ENCODE measurements at places on chromosomes 7 and 10. TPM values are rescaled to one million over a fixed set of nuclear protein-coding genes. Genes with fewer than 3 reads are reported as not detected.

DNA sequence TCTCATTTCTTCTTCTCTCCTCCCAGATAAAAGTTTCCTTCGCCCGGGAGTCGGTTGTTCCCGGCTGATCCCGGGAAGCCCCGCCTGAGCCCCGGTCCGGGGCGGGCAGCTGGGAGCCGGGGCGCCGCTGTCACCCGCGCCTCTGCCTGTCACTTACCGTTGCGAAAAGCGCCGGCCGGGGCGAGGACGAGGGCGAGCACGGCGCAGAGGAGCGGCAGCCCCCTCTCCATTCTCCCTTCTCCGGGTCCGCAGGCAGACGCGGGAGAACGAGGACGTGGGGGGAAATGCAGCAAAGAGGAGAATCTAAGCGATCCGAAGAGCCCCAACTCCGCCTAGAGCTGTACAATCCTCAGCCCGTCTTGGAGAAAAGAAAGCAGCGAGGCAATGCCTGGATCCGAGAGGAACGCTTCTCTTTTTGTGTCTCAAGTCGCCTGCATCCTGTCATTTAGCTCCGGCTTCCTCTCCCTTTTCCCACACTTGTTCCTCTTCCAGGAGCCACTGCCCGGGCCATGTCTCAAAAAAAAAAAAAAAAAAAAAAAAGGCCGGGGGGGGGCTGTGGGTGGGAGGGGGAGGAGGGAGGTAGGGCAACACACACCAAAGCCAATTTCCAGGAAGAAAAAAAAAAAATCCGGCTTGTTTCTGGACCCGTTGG, at the start of gene NRP1:
NRP1 (minus strand) TSS at position 515 of the 652 bp plus-strand sequence; CDS start at position 230, 285 bp downstream.
- DNase-seq: no peak

DNA sequence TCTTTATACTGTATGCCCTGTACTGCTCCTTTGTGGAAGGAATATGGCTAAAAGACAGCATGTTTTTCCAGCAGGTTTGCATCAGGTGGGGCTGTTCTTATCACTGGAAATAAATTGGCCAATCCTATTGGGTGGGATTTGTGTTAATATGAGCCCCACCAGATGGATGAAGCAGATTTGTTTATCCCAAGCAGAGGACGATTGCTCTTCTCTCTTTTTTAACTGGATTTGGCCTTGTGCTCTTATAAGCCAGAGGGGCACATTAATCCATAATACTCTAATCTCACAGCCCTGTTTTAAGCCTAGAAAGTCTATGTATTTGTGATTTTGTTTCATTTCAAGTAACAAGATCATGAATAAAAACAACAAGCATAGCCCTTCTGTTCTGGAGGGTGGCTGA, 240.1 kb upstream of the ADARB2 start:
- DNase-seq: no peak

- no peak for DNase-seq
These were observed 45.9 kb upstream of the C10orf90 start for GRCh38 chr10:126716366-126716765.

DNA sequence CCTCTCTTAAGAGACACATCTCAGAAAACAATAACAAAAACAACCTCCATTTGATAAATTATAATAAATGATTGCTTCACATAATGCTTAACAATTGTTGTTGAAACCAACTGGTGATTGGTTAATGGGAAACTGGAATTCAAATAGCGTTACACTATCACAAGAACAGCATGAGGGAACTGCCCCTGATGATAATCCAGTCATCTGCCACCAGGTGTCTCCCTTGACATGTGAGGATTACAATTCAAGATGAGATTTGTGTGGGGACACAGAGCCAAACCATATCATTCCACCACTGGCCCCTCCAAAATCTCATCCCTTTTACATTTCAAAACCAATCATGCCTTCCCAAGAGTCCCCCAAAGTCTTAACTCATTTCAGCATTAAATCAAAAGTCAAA, 375.9 kb downstream of the BMPER start:
- DNase-seq: no peak

DNA sequence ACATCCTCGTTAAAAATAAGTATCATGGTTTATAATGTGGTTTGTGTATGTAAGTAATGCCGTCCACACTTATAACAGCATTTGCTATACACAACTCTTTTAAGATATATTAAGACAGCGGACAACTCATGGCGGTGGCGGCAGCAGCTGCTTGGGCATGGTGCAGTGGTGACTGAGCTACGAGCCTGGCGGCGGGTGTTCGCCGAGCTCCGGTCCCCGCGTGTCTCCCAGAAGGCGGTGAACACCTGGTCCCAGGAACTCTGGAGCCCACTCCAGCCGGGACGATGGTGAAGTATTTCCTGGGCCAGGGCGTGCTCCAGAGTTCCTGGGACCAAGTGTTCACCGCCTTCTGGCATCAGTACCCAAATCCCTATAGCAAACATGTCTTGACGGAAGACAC, 38.8 kb downstream of the JMJD1C start:
- DNase-seq: no peak

GRCh38 chr10:103648636-103649532, 155.4 kb downstream of the NEURL1 start:
- DNase-seq: no peak

GRCh38 chr10:78214955-78215354, 181.3 kb downstream of the RPS24 start:
- DNase-seq: peak; percentile 23

GRCh38 chr10:124329362-124329761, 89.4 kb downstream of the OAT start:
- DNase-seq: no peak

The LIPJ gene
- 0.05 TPM for polyA plus RNA-seq

The TIMM23 gene
- polyA plus RNA-seq: 49.5 TPM

All from hindlimb muscle (tissue), 1 donor.